ENCODE measurements at places on chromosomes 12 and 14. TPM values are rescaled to one million over a fixed set of nuclear protein-coding genes. Genes with fewer than 3 reads are reported as not detected.

Gene SLC5A8
- not detected for total RNA-seq

Gene FUT8
- total RNA-seq: 11.3 TPM

Gene SH2B3
- 10.4 TPM for total RNA-seq

Gene CRIP2
- total RNA-seq: 39.7 TPM

Gene DNAH10
- 0.65 TPM for total RNA-seq

Gene TAS2R31
- 3.5 TPM for total RNA-seq

Gene OASL
- total RNA-seq: 0.36 TPM

Gene ZNF140
- total RNA-seq: 6.5 TPM

Gene AICDA
- not detected for total RNA-seq

Gene EID3
- total RNA-seq: 1.1 TPM

GRCh38 chr12:73308747-73309146, 1036.6 kb downstream of the TRHDE start:
- H3K27ac ChIP-seq: no peak overlapping the region
- no peaks in the 10 kb centered on the region for H3K4me1 ChIP-seq
- H3K36me3 ChIP-seq: no peaks in the 10 kb centered on the region
- no peak overlapping the region for H3K4me3 ChIP-seq
- no peak for DNase-seq
- H3K27me3 ChIP-seq: no peaks in the 10 kb centered on the region

DNA sequence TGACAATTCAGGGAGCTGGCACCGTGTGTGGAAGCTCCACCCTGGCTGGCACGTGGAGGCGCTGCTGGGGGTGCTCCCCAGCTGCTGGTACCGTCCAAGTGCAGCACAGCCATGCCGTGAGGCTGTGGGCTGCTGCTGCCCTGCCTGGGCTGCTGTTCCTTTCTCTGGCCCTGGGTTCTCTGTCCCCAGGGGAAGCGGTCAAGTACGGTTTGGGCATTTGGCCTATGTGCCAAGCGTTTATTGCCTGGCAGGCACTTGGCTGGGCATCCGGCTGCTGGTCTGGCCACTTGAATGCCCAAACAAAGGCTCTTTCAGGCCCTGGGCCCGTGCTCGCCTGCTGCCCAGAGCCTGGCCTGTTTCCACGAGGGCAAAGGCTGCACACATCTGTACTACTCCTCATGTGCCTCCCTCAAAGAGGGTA, 39.6 kb downstream of the RHOF start:
- peak overlapping the region; percentile 80 for H3K27ac ChIP-seq
- no peak overlapping the region for H3K4me3 ChIP-seq
- H3K27me3 ChIP-seq: no peaks in the 10 kb centered on the region
- DNase-seq: peak; percentile 77
- peaks cover 21% of the 10 kb centered on the region for H3K4me1 ChIP-seq

DNA sequence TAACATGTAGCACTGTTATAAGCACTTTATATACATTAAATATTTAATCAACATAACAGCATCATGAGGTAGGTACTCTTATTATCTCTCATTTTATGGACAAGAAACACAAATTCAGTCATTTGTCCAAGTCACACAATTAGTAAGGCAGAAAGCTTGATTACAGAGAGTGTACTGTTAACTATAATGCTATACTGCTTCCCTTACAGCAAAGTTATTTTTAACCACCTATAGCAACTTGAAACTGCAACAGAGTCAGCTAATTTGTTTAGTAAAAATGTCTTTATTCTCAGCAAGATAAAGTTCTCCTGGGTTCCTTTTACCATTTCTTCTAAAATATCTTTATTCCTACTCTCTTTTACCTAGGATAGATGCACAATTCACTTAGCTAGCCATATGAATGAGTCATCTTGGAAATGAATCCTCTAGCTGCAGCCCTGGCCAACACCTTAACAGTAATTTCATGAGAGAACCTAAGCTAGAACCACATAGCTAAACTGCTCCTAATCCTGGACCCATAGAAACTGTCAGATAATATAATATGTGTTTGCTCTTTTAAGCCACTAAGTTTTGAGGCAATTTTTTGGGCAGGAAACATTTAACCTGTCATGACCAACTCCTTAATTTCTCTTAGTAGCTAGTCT, 90.2 kb upstream of the HECTD1 start:
- peak overlapping the region; percentile 1 for H3K27ac ChIP-seq
- no peak for DNase-seq
- H3K4me1 ChIP-seq: peaks cover 5% of the 10 kb centered on the region
- H3K4me3 ChIP-seq: no peak overlapping the region
- H3K36me3 ChIP-seq: peaks cover 2% of the 10 kb centered on the region

DNA sequence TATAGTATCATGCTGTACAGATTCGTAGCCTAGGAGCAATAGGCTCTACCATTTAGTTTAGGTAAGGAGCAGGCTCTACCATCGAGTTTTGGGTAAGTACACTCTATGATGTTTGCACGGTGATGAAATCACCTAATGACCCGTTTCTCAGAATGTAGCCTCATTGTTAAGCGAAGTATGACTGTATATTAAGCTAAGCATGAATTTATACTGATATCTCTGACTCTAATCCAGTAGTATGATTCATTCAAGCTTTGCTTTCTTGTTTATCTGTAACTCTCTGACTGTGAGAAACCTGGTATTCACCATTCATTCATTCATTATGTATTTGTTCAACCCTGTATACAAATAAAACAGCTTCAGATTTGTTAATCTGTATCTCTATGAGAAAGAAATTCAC, 283.9 kb upstream of the PRICKLE1 start:
- no peaks in the 10 kb centered on the region for H3K27me3 ChIP-seq
- no peak overlapping the region for H3K27ac ChIP-seq
- H3K4me1 ChIP-seq: no peaks in the 10 kb centered on the region
- DNase-seq: no peak

GRCh38 chr12:685388-685787, 22.1 kb upstream of the NINJ2 start:
- no peak for DNase-seq
- peak overlapping the region; percentile 43 for H3K27ac ChIP-seq
- H3K4me3 ChIP-seq: no peak overlapping the region
- peaks cover 6% of the 10 kb centered on the region for H3K4me1 ChIP-seq
- H3K36me3 ChIP-seq: no peaks in the 10 kb centered on the region
- H3K27me3 ChIP-seq: no peaks in the 10 kb centered on the region

DNA sequence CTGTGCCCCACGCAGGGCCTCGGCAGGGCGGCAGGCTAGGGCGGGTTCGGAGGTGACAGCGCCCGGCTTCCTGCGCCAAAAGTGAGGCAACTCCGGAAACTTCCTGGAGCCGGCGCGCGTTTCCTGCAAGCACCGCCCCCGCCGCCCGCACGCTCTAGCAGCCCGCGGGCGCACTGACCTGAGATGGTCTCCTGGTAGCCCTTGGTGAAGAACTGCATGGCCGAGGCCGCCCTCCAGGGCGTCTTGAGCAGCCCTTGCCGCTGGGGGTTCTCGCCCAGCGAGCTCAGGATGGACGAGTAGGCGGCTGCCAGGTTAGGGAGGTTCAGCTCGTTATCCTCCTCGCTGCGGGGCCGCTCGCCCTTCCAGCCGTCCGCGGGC, 494 bp downstream of the GCH1 start:
- DNase-seq: peak; percentile 11
- H3K27me3 ChIP-seq: no peaks in the 10 kb centered on the region
- no peaks in the 10 kb centered on the region for H3K36me3 ChIP-seq
- peak overlapping the region; percentile 74 for H3K27ac ChIP-seq

DNA sequence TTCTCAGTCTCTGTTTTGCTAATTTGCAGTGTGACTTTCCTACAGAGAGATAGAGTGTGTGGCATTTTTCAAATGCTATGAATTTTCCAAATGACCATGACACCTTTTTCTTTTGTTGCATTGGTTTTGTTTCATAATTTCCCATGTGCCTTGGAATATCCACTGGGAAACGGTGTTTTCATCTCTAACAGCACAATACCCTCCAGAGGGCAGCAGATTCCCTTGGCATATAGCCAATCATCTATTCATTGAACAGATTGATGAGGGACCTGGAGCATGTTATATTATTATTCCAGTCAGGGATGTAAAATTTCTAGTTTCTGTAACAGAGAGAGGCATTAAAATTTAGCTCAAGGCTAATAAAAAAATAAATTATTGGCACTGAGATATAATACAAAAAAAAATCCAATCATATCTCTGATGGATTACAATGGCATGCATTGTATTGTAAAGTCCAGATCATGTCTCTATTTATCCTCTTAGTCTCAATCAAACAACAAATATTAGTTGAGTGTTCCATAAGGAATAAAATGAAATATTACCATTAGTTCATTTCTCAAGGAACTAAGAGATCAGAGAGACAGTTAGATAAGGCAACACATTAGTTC, 29.6 kb upstream of the NTN4 start:
- H3K4me3 ChIP-seq: no peak overlapping the region
- H3K4me1 ChIP-seq: no peaks in the 10 kb centered on the region
- H3K36me3 ChIP-seq: no peaks in the 10 kb centered on the region

DNA sequence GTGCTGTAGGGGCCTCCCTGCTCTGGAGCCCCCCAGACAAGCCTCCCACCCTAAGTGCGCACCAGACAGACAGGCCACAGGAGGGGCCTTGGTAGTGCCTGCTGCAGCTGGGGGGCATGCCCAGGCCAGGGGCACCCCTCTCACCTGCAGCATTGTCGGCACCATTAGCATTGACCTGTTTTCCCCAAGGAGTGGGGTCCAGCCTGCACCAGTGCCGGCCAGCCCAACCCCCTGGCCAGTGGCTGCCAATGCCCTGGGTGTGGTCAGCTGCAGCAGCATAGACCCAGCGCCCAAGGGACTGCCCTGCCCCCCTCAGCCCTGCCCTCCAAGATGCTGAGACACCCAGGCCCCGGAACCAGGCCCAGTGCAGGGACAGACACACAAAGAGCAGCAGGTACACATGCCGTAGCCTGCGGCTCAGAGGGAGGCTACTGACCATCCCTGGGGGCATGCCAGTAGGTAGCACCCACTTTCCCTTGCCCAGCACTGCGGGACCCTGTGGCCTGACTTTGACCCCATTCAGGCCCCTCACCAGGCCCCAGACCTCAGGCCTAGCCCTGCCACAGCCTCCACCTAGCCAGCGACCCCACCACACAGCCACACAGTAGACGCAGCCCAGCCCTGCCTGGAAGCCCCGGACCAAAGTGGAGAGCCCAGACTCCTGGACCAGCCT, 1.0 kb downstream of the AHNAK2 start:
- H3K4me1 ChIP-seq: peaks cover 18% of the 10 kb centered on the region
- no peak overlapping the region for H3K27ac ChIP-seq
- no peak for DNase-seq
- H3K27me3 ChIP-seq: peaks cover 8% of the 10 kb centered on the region

DNA sequence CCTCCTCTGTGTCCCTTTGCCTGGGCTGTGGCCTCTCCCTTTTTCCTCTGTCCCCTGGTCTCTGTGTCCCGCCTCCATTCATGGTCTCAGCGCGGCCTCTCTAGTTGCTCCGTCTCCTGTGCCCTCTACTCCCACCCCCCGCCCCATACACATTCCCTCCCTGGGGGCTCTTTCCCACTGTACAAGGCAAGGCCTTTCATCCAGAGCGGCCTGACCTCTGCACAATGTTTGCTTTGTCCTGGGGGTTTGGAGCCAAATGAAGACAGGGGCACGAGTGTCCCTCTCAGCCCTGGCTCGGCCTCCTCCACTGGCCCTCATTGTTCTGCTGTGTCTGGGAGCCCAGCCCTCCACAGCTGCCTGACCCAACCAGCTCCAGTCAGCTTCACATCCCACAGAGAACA, 678.6 kb downstream of the BCL11B start:
- no peaks in the 10 kb centered on the region for H3K36me3 ChIP-seq
- no peaks in the 10 kb centered on the region for H3K27me3 ChIP-seq

- peak overlapping the region; percentile 99 for H3K27ac ChIP-seq
- no peaks in the 10 kb centered on the region for H3K36me3 ChIP-seq
- DNase-seq: no peak
- H3K4me1 ChIP-seq: peaks cover 31% of the 10 kb centered on the region
- no peaks in the 10 kb centered on the region for H3K27me3 ChIP-seq
Measured at GRCh38 chr14:55053018-55053417, 1.6 kb downstream of the MAPK1IP1L start.

DNA sequence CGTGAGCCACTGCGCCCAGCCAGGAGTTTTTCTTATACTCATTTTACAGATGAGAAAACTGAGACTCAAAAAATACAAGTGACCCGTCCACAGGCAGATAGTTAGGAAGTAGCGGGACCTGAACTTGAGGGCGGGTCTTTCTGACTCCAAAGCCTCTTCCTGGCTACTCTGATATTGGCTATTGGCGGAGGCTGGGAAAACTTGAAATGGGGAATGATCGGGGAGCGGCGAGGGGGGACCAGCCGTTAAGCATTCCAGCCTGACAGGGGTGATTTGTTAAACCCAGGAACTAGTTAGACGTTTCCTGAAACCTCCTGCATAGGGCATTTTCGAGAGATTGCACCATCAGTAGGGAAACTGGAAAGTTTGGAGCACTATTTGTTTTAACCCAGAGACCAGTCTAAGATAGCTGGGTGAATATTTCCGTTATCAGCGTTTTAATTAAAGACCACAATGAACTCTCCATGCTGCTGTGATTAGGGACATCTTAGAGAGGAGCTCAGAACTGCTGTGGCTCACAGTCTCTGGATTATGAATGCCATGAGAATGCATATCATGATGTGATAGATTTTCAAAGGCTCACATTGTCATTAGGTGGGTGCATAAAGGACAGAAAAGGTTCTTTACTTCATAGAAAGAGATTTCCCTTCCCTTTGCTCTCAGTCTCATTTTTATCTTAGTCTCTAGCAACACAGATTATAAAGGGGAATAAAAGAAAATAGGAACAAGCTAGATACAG, 2.5 kb downstream of the NR1H4 start:
- no peak overlapping the region for H3K4me3 ChIP-seq
- H3K36me3 ChIP-seq: no peaks in the 10 kb centered on the region
- no peaks in the 10 kb centered on the region for H3K4me1 ChIP-seq
- no peak for DNase-seq
- no peaks in the 10 kb centered on the region for H3K27me3 ChIP-seq

GRCh38 chr12:53967421-53967925, 5.5 kb upstream of the HOXC11 start:
- no peak for DNase-seq
- peaks cover 84% of the 10 kb centered on the region for H3K27me3 ChIP-seq
- peak overlapping the region; percentile 55 for H3K27ac ChIP-seq
- H3K36me3 ChIP-seq: no peaks in the 10 kb centered on the region

DNA sequence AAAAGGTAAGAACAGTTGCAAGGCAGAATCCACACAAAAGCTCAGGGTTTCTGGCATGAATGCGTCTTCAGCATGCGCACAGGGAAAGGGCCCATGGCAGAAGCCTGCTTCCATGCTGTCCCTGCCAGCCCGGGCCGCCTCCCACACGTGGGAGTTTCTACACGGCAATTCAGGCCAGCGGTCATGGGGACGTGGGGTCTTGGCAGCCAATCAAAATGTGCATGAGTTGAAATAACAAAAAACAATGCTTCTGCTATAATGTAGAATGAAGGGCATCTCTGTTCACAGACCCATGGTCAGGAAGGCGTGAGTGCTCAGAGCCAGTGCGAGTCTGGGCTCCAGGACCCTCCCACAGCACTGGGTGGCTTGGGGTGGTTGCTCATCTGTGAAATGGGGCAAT, 28.6 kb downstream of the AMN start:
- H3K27ac ChIP-seq: peak overlapping the region; percentile 93
- H3K27me3 ChIP-seq: no peaks in the 10 kb centered on the region
- peaks cover 21% of the 10 kb centered on the region for H3K4me1 ChIP-seq
- DNase-seq: no peak

GRCh38 chr12:52857500-52857899, 8.7 kb upstream of the KRT78 start:
- H3K27ac ChIP-seq: no peak overlapping the region
- no peaks in the 10 kb centered on the region for H3K36me3 ChIP-seq
- no peak overlapping the region for H3K4me3 ChIP-seq
- H3K4me1 ChIP-seq: no peaks in the 10 kb centered on the region
- no peaks in the 10 kb centered on the region for H3K27me3 ChIP-seq

GRCh38 chr12:32809846-32810245, 54.1 kb upstream of the YARS2 start:
- no peak overlapping the region for H3K4me3 ChIP-seq
- no peak for DNase-seq
- H3K27me3 ChIP-seq: no peaks in the 10 kb centered on the region
- no peak overlapping the region for H3K27ac ChIP-seq
- no peaks in the 10 kb centered on the region for H3K4me1 ChIP-seq

Data from gastrocnemius medialis (tissue), 4 donors.